Common myeloid progenitor, CD34-positive (primary cell): ENCODE measurements at places on chromosomes 1 and 21.
A peak's percentile ranks its signal among the peaks of the same experiment; 100 is the strongest.

- H3K36me3 ChIP-seq, result no peaks in the 10 kb centered on the region
- DNase-seq, result peak; percentile 49
- no peaks in the 10 kb centered on the region for H3K27me3 ChIP-seq
- no peak overlapping the region for H3K4me3 ChIP-seq
Observed at GRCh38 chr1:227273557-227273956, 44.7 kb downstream of the CDC42BPA start.

DNA sequence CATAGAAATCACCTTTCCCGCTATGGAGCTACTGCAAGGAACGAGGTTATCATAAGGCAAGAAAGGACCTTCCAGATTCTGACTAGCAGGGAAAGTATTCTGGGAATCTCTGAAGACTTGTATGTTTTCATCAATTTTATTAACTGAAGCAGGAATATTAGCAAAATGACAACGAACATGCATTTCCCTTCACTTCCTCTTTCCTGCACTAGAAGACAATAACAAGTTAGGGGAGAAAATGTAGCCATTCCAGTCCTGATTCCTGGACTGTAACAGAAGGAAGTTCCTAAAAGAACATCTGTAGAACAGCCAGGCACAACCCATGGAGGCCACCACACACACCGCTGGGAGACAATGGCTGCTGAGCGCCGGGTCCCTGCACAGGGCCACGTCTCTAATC lies 106.8 kb downstream of the RAVER2 start:
- H3K36me3 ChIP-seq, result peaks cover 54% of the 10 kb centered on the region
- H3K4me3 ChIP-seq, result no peak overlapping the region
- no peak overlapping the region for H3K27ac ChIP-seq

DNA sequence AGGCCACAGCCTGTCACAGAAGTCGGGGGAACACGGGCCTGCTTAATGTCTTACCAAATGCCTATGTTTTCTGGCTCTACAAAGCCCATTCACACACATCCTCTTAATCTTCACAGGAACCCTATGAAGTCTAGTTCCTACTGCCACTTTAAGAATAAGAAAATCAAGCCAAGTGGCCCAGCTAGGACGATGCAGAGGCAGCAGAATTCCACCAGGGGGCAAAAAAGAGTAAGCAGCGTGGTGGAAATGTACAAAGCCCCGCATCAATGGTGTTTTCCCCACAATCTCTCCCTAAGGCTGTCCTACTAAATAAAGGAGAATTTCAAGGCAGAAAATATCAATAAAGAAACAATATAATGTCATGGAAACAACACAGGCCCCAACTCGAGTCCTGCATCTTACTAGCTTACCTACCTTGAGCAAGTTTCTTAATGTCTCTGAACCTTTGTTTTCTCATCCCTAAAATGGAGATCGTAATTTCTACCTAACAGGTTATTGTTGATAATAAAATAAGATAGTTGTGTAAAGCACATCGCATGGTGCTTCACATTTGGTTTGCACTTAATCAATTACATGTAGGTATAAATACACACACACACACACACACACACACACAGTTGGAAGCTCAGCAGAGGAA lies 21.4 kb downstream of the SEC16B start:
- H3K27me3 ChIP-seq, result no peaks in the 10 kb centered on the region
- H3K36me3 ChIP-seq, result no peaks in the 10 kb centered on the region
- peak; percentile 52 for DNase-seq
- H3K27ac ChIP-seq, result no peak overlapping the region
- H3K4me1 ChIP-seq, result no peaks in the 10 kb centered on the region
- H3K4me3 ChIP-seq, result no peak overlapping the region

DNA sequence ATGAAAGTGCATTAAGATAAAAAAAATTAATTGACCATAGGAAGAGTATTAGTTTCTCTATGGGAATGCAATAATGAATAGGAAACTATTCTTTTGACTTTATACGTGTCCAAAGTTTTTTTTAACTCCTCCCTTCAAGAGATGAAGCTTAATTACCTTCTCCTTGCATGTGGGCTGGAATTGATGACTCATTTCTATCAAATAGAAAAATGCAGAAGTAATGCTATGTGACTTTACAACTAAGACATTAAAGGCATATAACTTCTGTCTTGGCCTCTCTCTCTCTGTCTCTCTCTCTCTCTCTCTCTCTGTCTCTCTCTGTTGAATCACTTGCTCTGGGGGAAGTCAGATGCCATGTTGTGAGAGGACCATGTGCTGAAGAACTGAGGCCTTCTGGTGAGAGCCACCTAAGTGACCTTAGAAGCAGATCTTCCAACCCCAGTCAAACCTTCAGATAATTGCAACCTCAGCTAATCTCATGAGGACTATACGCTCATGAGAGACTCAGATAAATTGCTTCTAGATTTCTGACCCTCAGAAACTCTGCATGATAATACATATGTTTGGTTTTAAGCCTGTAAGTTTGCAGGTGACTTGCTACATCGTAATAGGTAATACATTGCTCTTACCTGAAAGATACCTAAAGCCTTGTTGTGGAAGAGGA lies 414.2 kb downstream of the KCNT2 start:
- H3K27me3 ChIP-seq, result no peaks in the 10 kb centered on the region
- H3K36me3 ChIP-seq, result no peaks in the 10 kb centered on the region
- H3K4me3 ChIP-seq, result no peak overlapping the region
- no peak overlapping the region for H3K27ac ChIP-seq
- H3K4me1 ChIP-seq, result no peaks in the 10 kb centered on the region

- peaks cover 56% of the 10 kb centered on the region for H3K4me1 ChIP-seq
- H3K4me3 ChIP-seq, result peak within 1 kb of the TSS; percentile 87
- no peaks in the 10 kb centered on the region for H3K27me3 ChIP-seq
- DNase-seq, result peak; percentile 96
- no peaks in the 10 kb centered on the region for H3K36me3 ChIP-seq
Observed at GRCh38 chr1:167553136-167554027, at the start of gene CREG1. Gene CREG1 (minus strand): TSS chr1:167553762.

- no peaks in the 10 kb centered on the region for H3K27me3 ChIP-seq
- H3K4me1 ChIP-seq, result no peaks in the 10 kb centered on the region
- no peak for DNase-seq
- no peak overlapping the region for H3K4me3 ChIP-seq
- no peaks in the 10 kb centered on the region for H3K36me3 ChIP-seq
- H3K27ac ChIP-seq, result no peak overlapping the region
Observed at GRCh38 chr1:245550720-245551043, 395.9 kb downstream of the KIF26B start.

DNA sequence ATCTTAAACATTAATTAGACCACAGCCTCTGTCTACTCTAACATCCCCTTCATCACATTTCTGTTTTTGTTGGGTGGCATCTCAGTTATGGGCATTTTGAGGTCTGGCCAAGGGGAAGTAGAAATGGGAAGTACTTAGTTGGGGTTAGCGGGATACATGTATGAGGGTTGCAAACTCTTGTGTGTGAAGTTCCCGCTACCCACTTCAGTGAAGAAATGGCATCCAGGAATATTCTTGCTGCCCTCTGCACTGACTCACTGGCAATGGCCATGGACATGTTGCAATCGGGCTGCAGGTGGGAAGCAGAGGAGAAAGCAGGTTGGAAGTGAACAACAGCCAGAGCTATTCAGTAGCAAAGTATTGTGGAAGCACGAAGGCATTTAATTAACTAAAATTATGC lies 7.4 kb downstream of the CD48 start:
- H3K36me3 ChIP-seq, result peaks cover 15% of the 10 kb centered on the region
- H3K4me1 ChIP-seq, result peaks cover 45% of the 10 kb centered on the region
- peak; percentile 90 for DNase-seq
- H3K27me3 ChIP-seq, result no peaks in the 10 kb centered on the region

DNA sequence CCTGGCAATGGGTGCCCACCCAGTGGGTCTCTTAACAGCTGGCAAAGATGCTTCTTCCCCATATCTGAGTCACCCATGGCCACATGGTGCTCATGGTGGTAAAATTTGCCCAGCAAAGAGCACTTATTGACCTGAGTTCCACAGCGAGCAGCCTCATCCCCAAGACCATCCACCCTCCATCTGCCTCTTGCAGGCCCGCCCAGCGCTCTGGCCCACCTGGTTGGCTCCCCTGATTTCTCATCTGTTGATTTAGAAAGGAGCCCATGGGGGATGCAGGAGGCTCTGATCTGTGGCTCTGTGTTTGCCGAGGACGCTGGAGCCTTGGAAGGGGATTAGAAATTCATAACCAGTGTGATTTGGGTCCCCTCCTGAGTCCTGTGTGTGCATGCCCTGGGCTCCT lies 657.5 kb downstream of the PTPRU start:
- H3K27me3 ChIP-seq, result peaks cover 2% of the 10 kb centered on the region
- no peak overlapping the region for H3K4me3 ChIP-seq
- no peaks in the 10 kb centered on the region for H3K36me3 ChIP-seq
- DNase-seq, result no peak
- H3K27ac ChIP-seq, result no peak overlapping the region

DNA sequence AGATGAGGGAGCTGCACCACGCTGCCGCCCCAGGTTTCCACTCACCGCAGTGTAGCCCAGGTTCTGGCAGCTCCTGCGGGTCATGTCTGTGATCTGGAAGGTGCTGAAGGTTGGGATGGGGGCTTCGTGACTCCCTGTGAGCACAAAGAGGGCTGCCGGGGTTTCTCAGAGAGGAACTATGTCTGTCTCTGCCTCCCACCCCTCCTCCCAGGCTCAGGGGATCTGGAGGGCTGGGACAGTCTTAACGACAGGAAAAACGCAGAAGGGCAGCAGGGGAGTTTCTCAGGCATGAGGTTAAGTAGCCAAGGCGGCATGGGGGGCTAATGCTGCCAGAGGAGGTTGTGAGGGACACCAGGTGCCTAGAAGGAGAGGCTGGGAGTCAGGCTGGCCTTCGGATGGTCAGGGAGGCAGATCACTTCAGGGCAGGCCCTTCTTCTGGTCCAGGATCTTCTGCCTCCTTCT lies 656 bp downstream of the SH2D2A start:
- peaks cover 34% of the 10 kb centered on the region for H3K4me1 ChIP-seq
- H3K36me3 ChIP-seq, result no peaks in the 10 kb centered on the region
- DNase-seq, result no peak
- H3K4me3 ChIP-seq, result no peak overlapping the region
- H3K27ac ChIP-seq, result no peak overlapping the region
- no peaks in the 10 kb centered on the region for H3K27me3 ChIP-seq

- no peak within 1 kb of the TSS for H3K27ac ChIP-seq
- no peaks in the 10 kb centered on the region for H3K27me3 ChIP-seq
- no peaks in the 10 kb centered on the region for H3K36me3 ChIP-seq
- no peaks in the 10 kb centered on the region for H3K4me1 ChIP-seq
- H3K4me3 ChIP-seq, result peak within 1 kb of the TSS; percentile 76
Observed at GRCh38 chr1:109667452-109668122, at the start of gene GSTM2. Gene GSTM2 (plus strand): TSS chr1:109668057. CDS start chr1:109668116, 59 bp downstream.

DNA sequence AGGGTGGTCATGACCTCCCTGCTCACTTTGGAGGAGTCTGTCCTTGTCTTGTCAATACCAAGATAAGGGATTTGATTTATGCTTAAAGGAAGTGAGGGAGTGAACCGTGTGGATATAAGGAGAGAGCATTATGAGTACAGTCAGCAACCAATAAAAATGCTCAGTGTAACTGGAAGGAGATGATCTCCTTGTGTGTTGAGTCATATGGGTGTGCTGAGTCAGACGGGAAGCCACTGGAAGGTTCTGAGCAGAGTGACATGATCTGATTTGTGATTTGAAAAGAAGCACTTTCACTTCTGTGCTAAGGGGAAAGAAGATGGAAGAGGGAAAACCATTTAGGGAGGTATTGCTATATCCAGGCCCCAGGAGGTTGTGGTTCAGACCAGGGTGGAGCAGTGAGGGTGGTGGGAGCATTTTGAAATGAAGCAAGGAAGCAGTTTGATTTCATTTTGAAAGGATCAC lies 2.5 kb upstream of the BCL10 start:
- peak overlapping the region; percentile 45 for H3K4me3 ChIP-seq
- H3K27me3 ChIP-seq, result no peaks in the 10 kb centered on the region
- H3K4me1 ChIP-seq, result peaks cover 12% of the 10 kb centered on the region

GRCh38 chr1:202131956-202132821 lies 9.5 kb downstream of the GPR37L1 start:
- no peak for DNase-seq
- H3K4me1 ChIP-seq, result no peaks in the 10 kb centered on the region
- peaks cover 5% of the 10 kb centered on the region for H3K36me3 ChIP-seq

DNA sequence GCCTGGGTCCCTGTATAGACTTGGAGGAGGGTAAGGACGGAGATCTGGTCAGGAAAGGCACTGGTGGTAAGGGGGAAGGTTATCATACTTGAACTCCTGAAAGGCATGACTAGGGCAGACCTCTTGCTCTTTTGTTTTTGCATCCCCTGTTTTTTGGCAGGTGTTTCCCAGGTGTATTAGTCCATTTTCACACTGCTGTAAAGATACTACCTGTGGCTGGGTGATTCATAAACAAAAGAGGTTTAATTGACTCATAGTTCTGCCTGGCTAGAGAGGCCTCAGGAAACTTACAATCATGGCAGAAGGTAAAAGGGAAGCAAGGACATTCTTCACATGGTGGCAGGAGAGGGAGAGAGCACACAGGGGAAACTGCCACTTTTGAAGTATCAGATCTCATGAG lies 57.2 kb upstream of the APOBEC4 start:
- no peaks in the 10 kb centered on the region for H3K36me3 ChIP-seq
- H3K27ac ChIP-seq, result no peak overlapping the region
- no peaks in the 10 kb centered on the region for H3K27me3 ChIP-seq
- H3K4me1 ChIP-seq, result no peaks in the 10 kb centered on the region
- DNase-seq, result no peak
- H3K4me3 ChIP-seq, result no peak overlapping the region

- H3K4me3 ChIP-seq, result no peak overlapping the region
- H3K36me3 ChIP-seq, result no peaks in the 10 kb centered on the region
- DNase-seq, result no peak
- H3K27ac ChIP-seq, result no peak overlapping the region
- H3K27me3 ChIP-seq, result no peaks in the 10 kb centered on the region
Observed at GRCh38 chr21:17444828-17445227, 68.0 kb upstream of the CXADR start.

GRCh38 chr1:24964811-24965570 lies 34.9 kb upstream of the RUNX3 start:
- peak; percentile 91 for DNase-seq
- H3K36me3 ChIP-seq, result no peaks in the 10 kb centered on the region
- no peak overlapping the region for H3K27ac ChIP-seq
- peaks cover 13% of the 10 kb centered on the region for H3K4me1 ChIP-seq
- no peak overlapping the region for H3K4me3 ChIP-seq

GRCh38 chr1:148292915-148293314 lies 140.8 kb upstream of the NBPF11 start:
- no peak overlapping the region for H3K4me3 ChIP-seq
- DNase-seq, result no peak
- peaks cover 10% of the 10 kb centered on the region for H3K4me1 ChIP-seq
- no peaks in the 10 kb centered on the region for H3K36me3 ChIP-seq
- no peaks in the 10 kb centered on the region for H3K27me3 ChIP-seq

DNA sequence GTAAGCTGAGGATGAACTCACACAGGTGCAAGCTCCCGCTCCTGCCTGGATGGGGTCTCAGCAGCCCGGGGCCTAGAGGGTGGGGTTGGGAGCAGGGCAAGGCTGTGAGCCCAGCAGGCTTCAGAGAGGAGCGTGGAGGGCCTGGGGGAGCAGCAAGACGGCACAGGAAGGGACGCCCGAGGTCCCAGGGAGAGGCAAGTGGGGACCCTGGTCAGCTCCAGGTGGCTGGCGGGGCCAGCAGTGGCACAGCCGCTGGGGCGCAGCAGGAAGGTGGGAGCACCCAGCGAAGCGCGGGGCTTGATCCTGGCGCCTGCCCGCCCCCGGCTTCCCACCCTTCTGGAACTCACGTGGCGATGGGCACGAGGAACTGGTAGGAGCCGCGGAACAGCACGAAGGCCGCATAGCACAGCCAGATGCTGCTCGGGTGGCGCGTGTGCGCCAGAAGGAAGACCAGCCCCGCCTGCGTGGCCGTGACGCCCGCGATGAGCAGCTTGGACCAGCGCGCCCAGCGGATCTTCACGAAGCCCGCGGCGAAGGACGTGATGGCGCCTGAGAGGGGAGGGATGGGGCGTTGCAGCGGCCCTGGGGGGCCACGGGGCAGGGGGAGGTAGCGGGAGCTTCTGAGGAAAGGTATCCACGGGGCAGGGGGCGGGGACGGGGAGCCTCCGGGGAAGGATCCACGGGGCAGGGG lies 11.7 kb downstream of the SLC19A1 start:
- H3K4me1 ChIP-seq, result peaks cover 23% of the 10 kb centered on the region
- H3K27me3 ChIP-seq, result no peaks in the 10 kb centered on the region
- no peak overlapping the region for H3K4me3 ChIP-seq
- DNase-seq, result no peak
- no peak overlapping the region for H3K27ac ChIP-seq
- peaks cover 82% of the 10 kb centered on the region for H3K36me3 ChIP-seq
